ENCODE measurements at places on chromosomes 12 and 14. TPM values are rescaled to one million over a fixed set of nuclear protein-coding genes. Genes with fewer than 3 reads are reported as not detected.
A peak's percentile ranks its signal among the peaks of the same experiment; 100 is the strongest.

GRCh38 chr14:76727384-76727783 is 33.9 kb upstream of the VASH1 start:
- no peak overlapping the region for H3K27ac ChIP-seq
- no peaks in the 10 kb centered on the region for H3K36me3 ChIP-seq
- H3K4me3 ChIP-seq: no peak overlapping the region
- DNase-seq: no peak
- no peaks in the 10 kb centered on the region for H3K4me1 ChIP-seq

DNA sequence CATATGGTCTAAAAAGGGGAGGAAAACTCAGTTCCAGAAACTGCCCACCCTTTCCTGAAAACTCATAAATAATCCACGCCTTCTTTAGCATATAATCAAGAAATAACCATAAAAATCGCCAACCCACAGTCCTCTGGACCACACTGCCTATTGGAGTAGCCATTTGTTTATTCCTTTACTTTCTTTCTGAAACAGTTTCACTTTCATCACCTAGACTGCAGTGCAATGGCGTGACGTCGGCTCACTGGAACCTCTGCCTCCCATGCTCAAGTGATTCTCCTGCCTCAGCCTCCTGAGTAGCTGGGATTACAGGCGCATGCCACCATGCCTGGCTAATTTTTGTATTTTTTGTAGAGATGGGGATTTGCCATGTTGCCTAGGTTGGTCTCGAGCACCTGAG is 44.2 kb downstream of the CLMN start:
- no peak overlapping the region for H3K27ac ChIP-seq
- DNase-seq: no peak
- no peak overlapping the region for H3K4me3 ChIP-seq
- peaks cover 9% of the 10 kb centered on the region for H3K4me1 ChIP-seq
- H3K27me3 ChIP-seq: no peaks in the 10 kb centered on the region

The NFATC4 gene
- total RNA-seq: 37.8 TPM

DNA sequence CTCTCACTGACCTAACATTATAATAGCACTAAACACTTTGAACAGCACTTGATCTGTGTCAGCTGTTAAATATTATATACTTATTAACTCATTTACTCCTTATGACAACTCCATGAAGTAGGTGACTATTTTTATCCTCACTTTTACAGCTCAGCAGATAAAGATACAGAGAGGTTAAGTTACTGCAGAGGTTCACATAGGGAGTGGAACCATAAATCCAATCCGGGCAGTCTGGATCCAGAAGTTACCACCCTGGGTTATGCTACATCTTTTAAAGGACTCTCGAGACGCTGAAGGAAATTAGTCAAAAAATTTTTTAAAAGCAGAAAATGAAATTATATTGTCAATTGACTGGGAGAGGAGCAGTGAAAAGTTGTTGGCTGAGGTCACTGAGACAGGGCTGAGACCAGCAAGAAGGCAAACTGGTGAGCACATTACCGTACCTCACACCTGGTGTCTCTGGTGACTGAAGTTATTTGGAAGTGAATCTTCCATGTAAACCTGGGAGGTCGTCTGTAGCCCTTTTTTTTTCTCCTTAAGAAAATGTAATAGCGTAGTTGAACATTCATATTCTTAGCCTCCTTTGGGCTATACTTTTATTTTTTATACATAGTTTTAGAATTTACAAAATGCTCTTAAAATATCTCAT is 1.2 kb upstream of the RIMKLB start:
- no peaks in the 10 kb centered on the region for H3K36me3 ChIP-seq
- peaks cover 18% of the 10 kb centered on the region for H3K4me1 ChIP-seq
- peak overlapping the region; percentile 81 for H3K4me3 ChIP-seq
- no peak for DNase-seq
- no peaks in the 10 kb centered on the region for H3K27me3 ChIP-seq

The KRT73 gene
- total RNA-seq: not detected

DNA sequence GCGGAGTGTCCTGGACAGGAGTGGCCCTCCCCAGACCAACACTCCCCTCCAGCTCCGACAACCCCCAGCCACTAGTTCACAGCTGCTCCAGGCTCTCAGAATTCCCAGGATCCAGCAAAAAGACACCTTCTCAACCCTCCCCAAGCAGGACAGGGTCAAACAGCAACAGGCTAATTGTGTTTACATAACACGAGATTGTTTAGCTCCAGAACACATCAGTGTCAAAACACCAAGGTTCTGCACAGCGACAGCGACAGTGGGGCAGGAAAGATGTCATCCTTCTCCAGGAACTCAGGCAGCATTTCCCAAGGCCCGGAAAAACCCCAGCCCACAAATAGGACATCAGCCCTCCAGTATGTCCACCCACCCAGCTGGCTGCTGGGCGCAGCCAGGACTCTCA is 16.5 kb downstream of the ITPK1 start:
- H3K4me1 ChIP-seq: peaks cover 16% of the 10 kb centered on the region
- no peak overlapping the region for H3K4me3 ChIP-seq
- no peaks in the 10 kb centered on the region for H3K27me3 ChIP-seq
- no peak for DNase-seq

DNA sequence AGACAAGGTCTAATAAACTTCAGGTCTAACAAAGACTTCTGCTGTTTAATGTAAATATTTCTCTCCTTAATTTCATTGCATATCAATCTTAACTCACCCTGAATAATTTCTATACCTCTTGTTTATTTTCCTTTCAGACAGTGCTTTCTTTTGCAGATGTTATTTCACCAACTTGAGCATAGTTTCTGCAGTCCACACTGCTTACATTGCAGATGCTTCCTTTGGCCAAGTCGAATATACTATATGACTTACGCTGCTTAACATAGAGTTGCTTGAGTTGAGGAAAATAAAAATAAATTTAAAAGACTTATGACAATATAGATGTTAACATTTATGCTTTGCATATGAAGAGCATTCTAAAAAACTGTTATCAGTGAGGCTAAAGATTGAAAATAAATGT is 217.7 kb downstream of the PTPRO start:
- no peak overlapping the region for H3K27ac ChIP-seq
- no peak for DNase-seq
- H3K4me3 ChIP-seq: no peak overlapping the region
- no peaks in the 10 kb centered on the region for H3K4me1 ChIP-seq
- H3K36me3 ChIP-seq: no peaks in the 10 kb centered on the region

- no peaks in the 10 kb centered on the region for H3K36me3 ChIP-seq
- H3K27ac ChIP-seq: peak overlapping the region; percentile 68
- H3K27me3 ChIP-seq: no peaks in the 10 kb centered on the region
- no peak for DNase-seq
- no peak overlapping the region for H3K4me3 ChIP-seq
- peaks cover 11% of the 10 kb centered on the region for H3K4me1 ChIP-seq
Measured at GRCh38 chr14:54681811-54682261, 114.9 kb downstream of the SAMD4A start.

The OAS2 gene
- total RNA-seq: 0.44 TPM

GRCh38 chr12:11693067-11693466 is 43.6 kb downstream of the ETV6 start:
- no peaks in the 10 kb centered on the region for H3K36me3 ChIP-seq
- H3K27me3 ChIP-seq: no peaks in the 10 kb centered on the region

GRCh38 chr12:64909124-64909523 is 84.7 kb downstream of the TBC1D30 start:
- peaks cover 13% of the 10 kb centered on the region for H3K4me1 ChIP-seq
- no peak for DNase-seq
- H3K4me3 ChIP-seq: no peak overlapping the region
- no peaks in the 10 kb centered on the region for H3K27me3 ChIP-seq
- no peaks in the 10 kb centered on the region for H3K36me3 ChIP-seq

Data from hepatocyte (in vitro differentiated cells).